CD4-positive, alpha-beta T cell treated with Interferon alpha-2 for 1 hour (primary cell): ENCODE measurements at places on chromosomes 16 and 17.
A peak's percentile ranks its signal among the peaks of the same experiment; 100 is the strongest.

DNA sequence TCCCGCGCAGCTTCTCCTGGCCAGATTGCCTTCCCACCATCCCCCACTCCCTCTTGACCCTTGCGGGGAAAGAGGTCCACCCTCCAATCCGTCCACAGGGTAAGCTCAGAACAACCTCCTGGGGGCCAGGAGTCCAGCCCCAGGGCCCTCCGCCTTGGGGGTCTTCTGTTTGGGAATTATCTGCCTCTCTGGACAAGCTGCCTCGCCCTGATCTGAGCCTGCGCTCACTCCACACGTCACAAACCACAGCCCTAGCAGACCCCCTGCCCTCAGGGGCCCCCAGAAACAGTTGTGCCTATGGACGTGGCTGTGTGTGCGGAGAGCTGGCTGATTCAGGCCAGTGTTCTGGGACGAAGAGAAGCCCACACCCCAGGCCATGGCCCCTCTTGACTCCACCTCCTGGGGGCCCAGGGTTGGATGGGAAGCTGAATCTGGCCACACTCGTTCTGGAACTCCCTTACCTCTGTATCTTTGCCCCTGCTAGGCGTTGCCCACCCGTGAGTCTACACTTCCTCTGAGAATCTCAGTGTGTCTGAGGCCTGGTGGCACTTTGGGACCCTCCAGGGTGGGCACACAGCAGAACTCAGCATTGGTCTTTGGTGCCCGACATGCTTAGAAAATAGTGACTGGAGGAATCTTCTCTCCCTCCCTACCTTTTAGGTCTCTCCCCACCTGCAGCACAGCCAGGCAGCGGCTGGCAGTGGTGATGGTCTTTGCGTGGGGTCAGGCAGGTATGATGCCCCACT, 119.9 kb upstream of the SMURF2 start:
- DNase-seq: no peak

GRCh38 chr16:79810449-79811189, 210.1 kb upstream of the MAF start:
- no peak for DNase-seq

DNA sequence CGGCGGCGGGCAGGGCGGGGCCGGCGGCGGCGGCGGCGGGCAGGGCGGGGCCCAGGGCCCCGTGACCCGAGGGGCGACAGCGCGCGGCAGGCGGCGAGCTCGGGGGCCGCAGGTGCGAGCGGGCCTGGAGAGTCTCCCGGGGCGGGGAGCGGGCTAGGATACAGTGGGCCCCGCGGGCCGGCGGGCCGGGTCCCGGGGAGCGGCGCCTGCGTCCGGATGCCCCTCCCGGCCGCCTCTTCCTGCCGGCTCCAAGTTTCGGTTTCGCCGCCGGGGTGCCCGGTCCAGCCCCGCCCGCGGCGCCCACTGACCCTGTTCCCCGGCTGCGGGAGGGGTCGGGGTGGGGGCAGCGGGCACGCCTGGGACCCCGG, at the start of gene RNF213:
TSS of gene RNF213 (plus strand) at position 62 of the 368 bp plus-strand sequence. CDS start 2,830 bp downstream, outside the sequence.
- peak; percentile 77 for DNase-seq

DNA sequence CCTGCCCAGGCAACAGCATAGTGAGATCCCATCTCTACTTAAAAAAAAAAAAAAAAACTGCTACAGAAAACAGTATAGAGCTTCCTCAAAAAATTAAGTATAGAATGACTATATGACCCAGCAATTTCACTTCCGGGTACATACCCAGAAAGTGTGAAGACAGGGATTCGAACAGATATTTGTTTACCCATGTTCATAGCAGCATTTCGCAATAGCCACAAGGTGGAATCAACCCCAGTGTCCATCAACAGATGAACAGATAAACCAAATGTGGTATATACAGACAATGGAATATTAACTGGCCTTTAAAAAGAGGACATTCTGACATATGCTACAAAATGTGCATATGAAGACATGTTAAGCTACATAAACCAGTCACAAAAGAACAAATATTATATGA, 95.5 kb downstream of the CHD9NB start:
- no peak for DNase-seq

DNA sequence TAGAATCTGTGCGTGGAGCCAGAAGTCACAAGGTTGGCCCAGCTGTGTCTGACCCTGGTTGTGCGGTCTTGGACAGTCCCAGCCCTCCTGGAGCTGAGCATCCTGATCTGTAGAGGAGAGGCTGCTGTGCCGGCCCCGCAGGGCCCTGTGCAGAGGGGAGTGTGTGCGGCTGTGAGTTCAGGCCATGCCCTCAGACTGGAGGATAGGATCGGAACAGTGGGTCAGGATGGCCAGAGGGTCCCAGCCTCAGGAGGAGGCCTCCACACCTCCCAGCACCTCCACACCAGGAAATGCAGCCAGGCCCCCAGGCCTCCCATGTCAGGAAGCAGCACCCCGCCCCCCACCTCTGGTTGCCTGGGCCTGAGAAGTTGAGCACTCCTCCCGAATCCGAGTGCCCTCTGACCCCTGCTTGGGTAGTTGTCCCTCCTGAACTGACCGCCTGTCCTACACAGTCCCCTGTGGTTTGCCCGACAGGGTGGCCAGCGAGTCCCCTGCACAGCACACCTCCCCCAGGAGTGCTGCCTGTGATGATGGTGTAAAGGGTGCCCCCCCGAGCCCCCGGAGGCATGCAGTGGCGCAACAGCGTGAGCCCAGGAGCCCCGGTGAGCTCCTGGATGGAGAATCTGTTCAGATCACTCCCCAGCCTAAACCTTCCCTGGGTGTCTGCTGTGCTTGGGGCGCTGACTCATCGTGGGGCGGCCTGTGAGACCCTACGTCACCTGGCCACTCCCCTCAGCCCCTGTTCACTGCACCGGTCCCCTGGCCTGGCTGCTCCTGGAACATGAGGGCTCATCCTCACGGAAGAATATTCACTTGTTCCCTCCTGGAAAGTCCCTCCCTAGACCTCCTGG, 285.2 kb downstream of the SEC14L1 start:
- DNase-seq: peak; percentile 42
